ENCODE measurements at places on chromosomes 12 and 14.

DNA sequence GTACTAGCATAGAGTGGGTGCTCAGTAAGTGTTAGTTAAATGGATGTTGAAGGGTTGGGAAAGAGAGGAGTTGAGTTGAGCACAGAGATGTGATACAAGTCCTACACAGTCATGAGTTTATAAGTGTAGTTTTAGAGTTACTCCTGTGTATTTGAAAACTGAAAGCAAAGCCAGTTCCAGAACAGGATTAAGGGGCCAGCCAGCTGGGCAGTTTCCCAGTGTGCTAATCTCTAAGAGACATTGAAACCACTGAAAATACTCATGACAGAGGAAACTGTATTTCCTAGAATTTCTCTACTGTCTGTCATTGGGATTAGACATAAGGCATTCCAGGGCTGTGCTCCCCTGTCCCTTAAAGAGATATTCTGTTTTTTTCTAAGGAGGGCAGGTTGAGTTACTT, 101.0 kb downstream of the DERA start:
- no peak for DNase-seq

- no peak for DNase-seq
These were observed 118.7 kb downstream of the BEGAIN start for GRCh38 chr14:100468557-100468956.

GRCh38 chr14:70748422-70748821, 60.9 kb downstream of the MAP3K9 start:
- no peak for DNase-seq

DNA sequence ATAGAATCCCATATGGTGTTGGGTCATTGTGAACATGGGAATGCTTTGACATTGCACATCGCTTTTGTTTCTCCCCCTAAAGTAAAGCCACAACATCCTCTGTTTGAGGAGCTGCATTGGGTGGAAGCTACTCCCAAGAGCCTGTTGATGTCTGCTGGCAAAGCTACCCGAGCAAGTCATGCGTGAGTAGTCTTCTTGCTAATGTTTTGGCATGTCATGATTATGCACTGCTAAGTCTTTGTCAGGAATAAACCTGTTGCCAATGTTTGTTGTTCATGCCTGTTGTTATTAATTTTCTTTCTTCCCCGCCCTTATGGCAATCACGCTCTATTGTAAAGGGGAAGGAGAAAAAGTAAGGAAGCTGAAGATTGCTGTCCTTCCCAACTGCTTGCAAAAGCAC, 97.3 kb downstream of the EXOC5 start:
- DNase-seq = no peak

DNA sequence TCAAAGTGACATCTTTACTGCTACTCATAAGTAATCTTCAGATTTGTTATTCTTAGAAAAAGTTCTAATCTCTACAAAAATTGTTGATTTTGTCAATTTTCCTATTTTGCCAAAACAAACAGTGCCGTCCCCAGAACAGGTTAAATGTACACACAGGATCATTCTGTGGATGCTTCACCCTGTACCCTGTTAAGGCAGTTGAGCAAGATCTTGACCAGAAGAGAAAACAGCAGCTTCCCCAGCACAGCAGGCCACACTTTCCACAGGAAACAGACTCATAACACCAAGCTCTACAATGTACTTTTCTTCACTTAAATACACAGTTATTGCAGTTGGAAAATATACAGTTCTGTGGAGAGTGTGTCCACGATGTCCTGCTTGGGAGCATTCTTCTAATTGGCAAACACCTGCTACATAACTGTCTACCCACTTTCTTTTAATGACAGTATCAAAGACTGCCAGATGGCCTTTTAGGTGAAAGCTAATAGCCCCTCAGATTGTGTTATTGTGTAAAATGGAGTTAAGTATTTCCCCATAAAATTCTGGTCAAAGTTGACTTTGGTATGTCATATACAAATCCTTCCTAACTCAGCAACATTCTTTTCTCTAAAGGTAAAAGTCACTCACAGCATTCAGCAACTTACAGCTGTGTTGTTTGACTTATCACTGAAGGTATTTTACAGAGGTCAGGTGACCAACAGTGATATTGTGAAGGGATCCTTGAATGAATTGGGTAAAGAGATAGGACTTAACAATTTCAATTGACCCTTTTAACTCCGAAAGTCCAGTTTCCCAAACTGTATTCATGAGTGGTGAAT, 77.0 kb downstream of the SEC23A start:
- no peak for DNase-seq
